ENCODE measurements at places on chromosomes 2 and 18. TPM values are rescaled to one million over a fixed set of nuclear protein-coding genes. Genes with fewer than 3 reads are reported as not detected.

ANKRD29 gene
- 2.9 TPM for total RNA-seq

DPP4 gene
- total RNA-seq: not detected

DNA sequence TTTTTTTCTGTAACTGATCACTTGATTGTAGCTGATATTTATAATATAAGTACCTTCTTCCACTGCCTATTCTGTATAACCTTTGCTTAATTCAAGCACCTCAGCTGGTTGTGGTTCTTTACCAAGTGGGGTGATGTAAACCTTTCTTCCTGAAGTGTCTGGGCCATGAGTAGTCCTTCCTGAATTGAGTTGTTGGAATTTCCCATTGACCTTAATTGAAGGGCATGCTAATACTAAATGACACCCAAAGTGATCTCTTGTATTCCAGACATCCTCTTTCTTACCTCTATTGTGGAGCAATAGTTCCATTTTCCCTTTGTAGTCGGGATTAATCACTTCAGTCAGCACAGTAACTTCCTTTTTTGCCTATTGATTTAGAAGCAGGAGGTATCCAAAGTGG is 1496.8 kb upstream of the CELF4 start:
- no peak for DNase-seq

GRCh38 chr18:42437646-42438045 is 482.6 kb downstream of the PIK3C3 start:
- no peak for DNase-seq

DNA sequence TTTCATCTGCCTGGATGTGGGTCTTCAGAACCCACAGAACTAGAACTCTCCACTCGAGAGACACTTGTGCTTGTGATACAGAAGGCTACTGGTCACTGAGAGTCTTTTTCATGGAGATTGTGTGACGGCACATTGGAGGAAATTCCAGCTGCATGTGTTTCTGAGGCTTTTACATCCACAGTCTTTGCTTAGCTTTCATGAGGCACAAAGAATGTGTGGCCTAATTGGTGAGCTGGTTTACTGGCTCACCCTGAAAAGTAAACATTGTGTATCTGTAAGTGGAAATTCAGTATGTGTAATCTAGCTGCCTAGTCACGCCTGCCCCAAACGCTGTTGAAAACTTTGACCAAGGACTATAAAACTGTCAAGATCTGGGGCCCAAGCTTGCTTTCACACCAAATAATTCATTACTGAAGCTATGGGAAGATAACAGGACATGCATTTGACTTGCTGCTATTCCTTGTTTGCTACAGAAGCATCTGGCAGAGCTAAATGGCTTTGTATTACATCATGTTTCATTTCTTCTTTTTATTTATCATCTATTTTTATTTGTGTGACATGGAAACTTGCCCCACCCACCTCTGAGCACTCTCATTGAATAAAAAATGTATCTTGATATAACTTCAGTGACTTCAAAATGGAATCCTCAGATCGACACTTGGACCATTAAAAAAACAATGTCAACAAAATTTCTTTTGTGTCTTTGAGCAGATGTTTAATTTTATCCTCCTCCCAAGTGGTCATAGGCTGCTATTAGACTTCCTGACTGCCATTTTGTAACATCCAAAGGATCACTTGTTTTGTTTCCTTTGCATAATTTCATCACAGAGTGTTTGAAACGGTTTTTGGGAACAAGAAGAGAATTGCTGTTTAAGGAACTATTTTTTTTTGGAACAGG is 80.2 kb downstream of the EFEMP1 start:
- DNase-seq: no peak

GRCh38 chr18:55444536-55444935 is 143.5 kb downstream of the TCF4 start:
- DNase-seq: no peak

DNA sequence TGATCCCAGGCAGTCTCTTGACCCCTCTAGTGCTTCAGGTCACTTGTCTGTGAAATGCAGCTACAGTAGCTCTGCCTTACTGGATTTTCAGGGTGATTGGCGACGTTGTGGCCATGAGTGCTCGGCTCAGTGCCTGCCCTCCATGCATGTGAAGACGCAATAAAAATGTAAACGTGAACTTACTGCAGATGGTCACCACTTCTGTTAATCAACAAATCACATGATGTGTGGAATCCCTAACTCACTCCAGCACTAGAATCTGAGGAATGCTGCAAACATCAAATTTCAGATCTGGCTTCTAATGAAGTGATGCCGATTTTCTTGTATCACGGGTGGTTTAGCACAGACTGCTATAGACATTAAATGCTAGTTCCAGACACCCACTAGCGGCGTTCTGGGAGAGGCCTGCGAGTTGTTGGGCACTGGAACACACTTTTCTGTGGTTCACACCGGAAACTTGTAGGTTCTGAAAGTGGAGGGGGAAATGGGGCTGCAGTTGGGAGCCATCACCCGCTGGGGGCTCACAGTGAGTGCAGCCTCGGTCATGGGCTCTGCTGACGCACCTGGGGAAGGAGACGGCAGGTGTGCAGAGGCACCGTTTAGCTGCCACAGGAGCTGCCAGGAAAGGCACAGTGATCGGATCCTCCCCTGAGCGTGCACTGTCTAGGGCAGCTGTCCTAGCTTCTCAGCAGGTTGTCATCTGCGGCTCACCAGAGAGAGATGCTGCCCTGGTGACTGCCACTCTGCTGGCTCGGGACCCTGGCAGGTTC is 6.5 kb downstream of the CNDP1 start:
- DNase-seq: no peak

RAB31 gene
- total RNA-seq: 17.4 TPM

GRCh38 chr2:51789918-51790317 is 758.0 kb upstream of the NRXN1 start:
- DNase-seq: no peak

QPCT gene
- total RNA-seq: 2.1 TPM

DNA sequence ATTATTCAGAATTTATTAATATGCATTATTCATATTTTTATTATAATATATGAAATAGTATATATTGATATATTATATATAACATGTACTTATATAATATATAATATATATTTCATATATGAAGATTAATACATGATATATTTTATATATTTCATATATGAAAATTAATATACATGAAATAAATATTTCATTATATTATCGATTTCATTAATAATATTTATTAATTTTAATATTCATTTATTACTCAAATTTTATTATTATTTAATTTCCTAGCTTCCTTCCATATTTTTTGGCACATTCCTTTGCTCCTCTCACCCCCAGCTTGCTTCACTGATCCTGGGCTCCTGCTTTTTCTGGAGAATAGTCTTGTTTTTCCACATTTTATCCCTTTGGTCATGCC is 29.7 kb downstream of the CD8B2 start:
- no peak for DNase-seq

GRCh38 chr2:53827398-53828175 is 32.2 kb downstream of the GPR75 start:
- no peak for DNase-seq

DNA sequence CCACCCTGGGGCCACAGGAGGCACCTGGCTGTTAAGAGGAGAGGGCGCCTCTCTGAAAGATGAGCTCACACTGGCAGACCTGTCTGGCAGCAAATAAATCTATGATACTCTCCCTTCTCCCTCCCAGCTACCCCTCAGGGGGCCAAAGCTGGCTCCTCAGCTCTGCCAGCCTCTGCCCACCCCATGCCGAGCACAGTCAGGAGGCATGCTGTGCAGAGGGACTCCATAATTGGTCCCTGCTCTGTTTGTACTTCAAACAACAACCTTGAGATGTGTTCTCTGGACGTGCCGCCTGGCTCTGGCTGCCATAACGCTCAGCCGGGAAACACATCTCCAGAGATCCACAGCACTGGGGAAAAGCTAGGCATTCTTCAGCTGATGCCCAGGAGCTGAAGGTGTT is 126.7 kb downstream of the GALNT14 start:
- DNase-seq: no peak

DNA sequence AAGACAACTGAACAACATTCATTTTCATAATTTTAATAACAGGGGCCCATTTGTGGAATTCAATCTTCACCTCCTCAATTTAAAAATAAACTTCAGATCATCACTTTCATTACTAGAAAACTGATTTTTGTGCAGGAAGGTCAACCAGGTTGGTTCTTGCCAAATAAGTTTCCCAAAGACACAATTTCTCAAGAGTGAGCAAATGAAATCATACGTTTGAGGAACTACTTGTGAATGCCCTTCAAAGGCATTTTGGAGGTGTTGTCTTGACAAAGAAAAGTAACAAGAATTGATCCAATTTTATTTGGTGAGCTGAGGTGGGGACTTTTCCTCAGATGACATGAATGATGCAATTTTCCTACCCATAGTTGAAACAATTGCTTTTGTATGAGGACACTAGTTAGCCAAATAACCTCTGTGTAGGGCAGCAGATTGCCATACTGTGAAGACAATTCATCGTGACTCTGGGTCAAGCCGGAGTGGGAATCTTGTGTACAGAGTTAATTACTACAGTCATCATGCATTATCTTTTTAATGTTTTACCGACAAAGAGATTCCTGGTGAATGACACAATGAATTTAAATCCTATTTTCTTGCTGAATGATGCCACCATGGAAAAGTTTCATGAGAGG is 121.8 kb downstream of the TGFA start:
- no peak for DNase-seq

SLC19A3 gene
- total RNA-seq: 1.1 TPM

DNA sequence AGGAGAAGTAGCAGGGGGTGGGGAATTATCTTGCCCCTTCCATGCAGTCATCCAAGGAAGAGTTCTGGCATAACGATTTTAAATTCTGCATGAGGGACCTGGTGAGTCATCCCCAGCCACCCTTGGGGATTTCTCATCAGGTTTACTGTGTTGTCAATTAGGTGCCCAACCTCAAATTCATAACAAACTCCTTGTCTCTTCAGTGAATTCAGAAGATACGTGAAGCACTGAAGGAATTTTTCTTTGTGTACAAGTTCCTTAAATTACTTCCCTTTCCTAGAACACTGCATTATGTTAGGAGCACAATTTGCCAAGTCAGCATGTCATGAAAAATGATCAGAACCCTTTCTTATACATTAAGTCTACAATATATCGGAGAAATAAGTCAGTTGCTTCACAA is 70.8 kb upstream of the NOSTRIN start:
- DNase-seq: no peak

Measured in esophagus squamous epithelium (tissue), 5 donors.